ENCODE measurements at places on chromosomes 7 and 10.
A peak's percentile ranks its signal among the peaks of the same experiment; 100 is the strongest.

DNA sequence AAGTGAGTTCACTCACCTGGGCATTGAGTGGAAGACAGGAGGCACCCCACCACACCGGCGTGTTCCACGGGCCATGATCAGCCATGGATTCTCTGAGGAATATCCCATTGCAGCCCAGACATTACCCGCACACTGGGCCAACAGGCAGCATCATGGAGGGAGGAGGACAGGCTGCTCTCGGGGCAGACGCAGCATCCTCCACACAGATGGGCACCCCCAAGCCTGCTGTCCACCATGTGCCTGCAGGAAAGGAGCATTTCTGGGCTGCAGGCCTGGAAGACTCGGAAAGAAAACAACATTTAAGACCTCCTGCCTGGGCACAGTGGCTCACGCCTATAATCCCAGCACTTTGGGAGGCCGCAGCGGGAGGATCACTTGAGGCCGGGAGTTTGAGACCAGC is 71.0 kb upstream of the SH2B2 start:
- no peak for DNase-seq

GRCh38 chr7:51262796-51263531 is 53.6 kb downstream of the COBL start:
- no peak for DNase-seq

- no peak for DNase-seq
These were observed 14.3 kb downstream of the BPGM start for GRCh38 chr7:134660961-134661376.

DNA sequence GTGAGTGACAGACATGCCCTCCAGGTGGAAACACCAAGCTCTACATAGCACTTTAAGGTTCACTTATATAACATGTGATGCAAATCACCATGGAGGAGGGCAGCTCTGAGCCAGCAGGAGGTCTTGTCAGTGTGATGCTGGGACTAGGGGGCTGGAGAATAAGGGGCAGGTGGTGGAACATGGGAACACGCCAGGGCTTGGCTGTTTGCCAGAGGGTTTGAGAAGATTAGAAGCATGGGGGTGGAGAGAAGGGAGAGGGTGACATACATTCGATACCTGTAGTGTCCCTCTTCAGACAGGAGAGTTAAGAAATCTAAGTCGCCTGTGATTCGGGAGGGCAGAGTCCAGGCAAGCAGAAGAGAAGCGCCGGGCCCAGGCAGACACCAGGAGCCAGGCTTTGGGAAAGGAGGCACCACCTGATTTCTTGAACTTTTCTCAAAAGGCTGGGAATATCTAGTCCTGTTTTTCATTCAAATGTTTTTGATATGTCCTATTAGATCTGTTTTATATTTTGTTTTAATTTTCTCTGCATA is 16.9 kb upstream of the LAMB4 start:
- peak; percentile 87 for DNase-seq

GRCh38 chr10:91590904-91591796 is 41.7 kb downstream of the PPP1R3C start:
- DNase-seq: no peak

DNA sequence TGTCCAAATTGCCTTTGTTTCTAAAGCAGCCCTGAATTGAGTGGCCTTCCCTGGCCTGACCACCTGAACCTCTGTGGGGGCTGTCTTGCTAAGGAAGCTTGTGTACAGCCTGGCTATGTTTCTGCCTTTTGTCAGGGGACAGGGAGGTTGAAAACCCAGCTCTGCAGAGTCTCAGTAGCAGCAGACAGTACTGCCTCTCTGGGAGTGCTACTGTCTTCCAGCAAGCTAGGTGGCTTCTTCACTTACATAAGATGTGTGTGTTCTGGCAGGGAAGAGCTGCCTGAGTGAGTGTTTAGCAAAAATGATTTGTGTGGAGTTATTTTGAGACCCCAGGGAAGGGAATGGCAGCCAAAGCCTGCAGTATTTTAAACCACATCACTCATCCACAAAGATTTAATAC is 57.4 kb downstream of the LRRC4 start:
- no peak for DNase-seq

DNA sequence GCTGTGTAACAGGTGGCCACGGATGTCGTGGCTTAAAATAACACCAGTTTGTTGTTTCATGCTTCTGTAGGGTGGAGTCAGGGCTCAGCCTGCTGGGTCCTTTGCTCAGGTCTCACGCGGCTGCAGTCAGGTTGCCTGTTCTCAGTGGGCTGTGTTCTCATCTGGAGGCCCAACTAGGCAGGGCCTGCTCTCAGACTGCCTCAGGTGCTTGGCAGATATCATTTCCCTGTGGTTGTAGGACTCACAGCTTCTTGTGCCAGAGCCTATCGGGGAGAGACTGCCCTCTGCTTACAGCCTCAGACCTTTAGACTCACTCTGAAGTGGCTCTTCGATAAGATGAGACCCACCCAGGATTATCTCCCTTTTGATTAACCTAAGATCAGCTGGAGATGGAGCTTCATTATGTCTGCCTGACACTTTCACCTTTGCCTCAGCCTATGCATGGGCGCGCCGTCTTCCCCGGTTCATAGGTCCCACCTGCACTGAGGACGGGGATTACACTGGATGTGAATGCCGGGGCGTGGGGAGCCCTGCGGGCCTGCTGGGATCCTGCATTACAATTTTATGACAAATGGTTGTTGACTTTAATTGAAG is 55.3 kb downstream of the INPP5A start:
- no peak for DNase-seq

- DNase-seq: no peak
These were observed 99.9 kb downstream of the CREM start for GRCh38 chr10:35226507-35226906.

GRCh38 chr7:107105591-107106245 is 61.2 kb downstream of the PRKAR2B start:
- DNase-seq: no peak

- DNase-seq: no peak
These were observed 77.3 kb downstream of the CDC14C start for GRCh38 chr7:49001610-49002033.

GRCh38 chr10:24519950-24520349 is 203.7 kb downstream of the ARHGAP21 start:
- DNase-seq: no peak

DNA sequence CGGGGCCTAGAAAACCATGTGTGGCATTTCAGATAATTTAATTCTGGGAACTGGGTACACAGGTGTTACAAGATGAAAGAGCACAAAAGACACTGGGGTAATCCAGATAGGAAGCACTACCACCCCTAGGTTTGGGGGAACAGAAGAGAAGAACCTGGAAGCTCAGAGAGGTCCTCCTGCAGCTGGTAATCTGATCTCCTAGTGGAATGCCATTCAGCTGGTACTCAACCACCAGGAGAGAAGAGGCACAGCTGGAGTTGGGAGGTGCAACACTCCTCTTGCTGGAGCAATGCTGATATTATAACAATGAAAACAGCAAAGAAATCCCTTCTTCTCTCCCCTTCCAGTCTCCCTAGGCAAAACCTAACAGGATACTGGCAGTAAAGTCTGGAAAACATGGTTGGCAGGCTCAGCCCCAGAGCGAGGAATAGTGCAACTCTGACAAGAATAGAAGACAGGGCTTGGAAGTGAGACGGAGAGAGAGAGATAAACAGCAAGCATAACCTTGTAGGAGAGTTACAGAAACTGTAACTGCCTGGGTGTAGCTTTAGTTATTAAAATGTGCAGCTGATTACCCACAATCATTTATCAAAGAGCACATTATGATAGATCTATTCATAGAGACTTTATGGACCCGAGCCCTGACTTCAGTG is 35.0 kb downstream of the NRF1 start:
- no peak for DNase-seq

GRCh38 chr10:21110358-21110757 is 213.2 kb upstream of the NEBL start:
- no peak for DNase-seq

DNA sequence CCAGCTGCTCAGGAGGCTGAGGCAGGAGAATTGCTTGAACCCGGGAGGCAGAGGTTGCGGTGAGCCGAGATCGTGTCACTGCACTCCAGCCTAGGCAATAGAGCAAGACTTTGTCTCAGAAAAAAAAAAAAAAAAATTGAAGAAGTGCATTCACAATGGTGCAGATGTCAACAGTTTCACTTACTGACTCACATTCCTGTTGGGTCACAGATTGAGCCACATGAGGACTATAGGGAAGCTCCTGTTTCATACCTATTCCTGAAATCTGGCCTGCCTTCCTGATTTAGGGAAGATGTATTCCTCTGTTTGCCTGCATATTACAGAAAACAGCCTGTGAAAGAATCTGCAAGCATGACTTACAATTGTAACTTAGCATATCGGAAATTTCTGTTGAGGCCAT is 78.2 kb downstream of the AKR1C4 start:
- no peak for DNase-seq

- DNase-seq: no peak
These were observed 268.9 kb downstream of the ADK start for GRCh38 chr10:74419958-74420375.

DNA sequence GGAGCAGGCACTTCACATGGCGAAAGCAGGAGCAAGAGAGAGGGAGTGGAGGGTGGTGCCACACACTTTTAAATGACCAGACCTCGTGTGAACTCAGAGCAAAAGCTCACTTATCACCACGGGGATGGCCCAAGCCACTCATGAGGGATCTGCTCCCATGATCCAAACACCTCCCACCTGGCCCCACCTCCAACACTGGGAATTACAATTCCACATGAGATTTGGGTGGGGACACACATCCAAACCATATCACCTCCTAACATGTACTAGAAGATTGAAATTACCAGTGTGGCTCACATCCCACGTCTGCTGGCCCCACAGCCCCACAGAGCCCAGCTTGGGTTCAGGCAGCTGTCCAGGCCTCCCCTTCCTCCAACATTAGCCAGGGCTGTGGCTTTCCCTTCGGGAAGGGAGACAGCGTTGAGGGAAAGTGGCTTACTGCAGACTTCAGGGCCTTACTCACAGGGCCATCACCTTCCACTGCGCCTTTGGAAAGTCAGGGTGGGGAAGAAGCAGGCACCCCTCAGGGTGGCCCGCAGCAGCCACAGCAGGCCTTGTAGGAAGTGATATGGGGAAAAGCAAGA is 7.7 kb downstream of the DEPP1 start:
- no peak for DNase-seq

Data from NCI-H2107 (cell line).